ENCODE measurements at places on chromosomes 12 and 14.

DNA sequence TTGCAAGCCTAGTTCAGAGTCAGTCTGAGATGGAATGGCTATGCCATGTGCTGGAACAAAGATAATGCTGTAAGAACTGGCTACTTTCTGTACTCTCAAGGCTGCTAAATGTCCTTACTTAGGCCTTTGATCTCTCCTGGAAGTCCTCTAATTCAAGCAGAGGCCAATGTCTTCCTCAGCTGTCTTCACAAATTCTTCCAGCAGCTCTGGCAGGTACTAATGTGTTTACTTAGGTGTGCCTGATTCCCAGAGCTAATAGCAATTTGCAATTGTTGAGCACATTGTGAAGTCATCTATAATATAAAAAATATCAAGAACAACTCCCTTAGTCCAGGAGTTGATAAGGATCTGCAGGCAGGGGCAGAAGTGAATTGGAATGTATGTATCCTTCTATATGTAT lies 3.8 kb upstream of the MYF5 start:
- DNase-seq = no peak

DNA sequence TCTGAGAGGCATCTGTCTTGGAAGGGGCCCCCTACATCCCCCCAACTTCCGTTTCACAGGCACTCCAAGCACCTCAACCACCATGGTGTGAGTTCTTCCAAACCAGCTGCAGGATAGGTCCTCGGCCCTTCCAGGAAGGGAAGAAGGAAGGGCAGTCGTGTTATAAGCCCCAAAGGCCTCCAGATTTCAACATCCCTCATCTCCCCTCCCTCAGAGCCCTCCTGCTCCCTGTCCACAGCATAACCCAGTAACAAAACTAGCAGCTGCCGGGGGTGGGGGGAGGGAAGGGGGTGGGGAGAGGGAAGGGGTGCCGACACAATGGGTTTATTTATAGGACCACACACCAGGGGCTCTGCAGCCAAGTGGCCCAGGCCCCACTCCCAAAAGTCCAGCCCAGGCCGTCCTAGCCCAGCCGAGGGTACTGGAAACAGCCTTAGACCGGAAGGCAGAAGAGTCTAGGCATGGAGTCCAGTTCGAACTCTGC lies 18.3 kb downstream of the NCKAP5L start:
- no peak for DNase-seq

- DNase-seq = no peak
Measured at GRCh38 chr12:78914859-78915331, 50.3 kb downstream of the SYT1 start.

- no peak for DNase-seq
Measured at GRCh38 chr14:96519970-96520369, 17.8 kb downstream of the PAPOLA start.

- DNase-seq = no peak
Measured at GRCh38 chr14:31297701-31298344, 90.2 kb upstream of the HECTD1 start.

DNA sequence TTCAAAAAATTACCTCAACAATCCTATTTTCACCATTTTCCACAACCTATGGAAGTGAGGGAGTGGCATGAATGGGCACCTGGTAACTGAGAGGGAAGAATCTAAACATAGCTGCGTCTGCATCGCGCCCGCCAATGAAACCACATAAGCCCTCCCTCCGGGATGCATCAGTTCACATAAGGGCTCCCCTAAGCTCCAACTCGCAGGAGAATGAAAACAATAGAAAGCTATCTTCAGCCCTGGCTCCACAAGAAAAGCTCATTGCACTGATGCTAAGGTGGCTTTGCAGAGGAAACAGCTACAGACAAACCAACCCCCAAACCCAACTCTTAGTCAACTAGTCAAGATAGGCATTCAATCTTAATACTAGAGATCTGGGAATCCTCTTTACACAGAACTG lies 173.3 kb downstream of the FOXN3 start:
- no peak for DNase-seq

DNA sequence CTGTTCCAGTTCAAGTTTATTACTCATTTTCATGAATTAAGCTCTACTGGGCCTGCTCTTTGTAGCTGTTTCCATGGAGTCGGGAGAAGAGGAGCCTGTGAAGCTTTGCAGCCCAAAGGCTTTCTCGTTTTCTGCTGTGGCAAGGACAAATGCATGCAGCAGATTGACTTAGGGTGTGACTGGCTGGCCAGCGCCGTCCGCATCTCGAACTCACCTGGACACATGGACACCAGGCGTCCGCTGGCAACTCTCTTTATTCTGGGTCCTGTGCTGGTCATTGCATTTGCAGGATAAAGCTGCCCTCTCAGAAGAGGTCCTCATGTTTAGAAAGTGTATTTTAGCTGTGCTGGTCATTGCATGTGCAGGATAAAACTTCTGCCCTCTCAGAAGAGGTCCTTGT lies 350.4 kb downstream of the TMEM121 start:
- no peak for DNase-seq

DNA sequence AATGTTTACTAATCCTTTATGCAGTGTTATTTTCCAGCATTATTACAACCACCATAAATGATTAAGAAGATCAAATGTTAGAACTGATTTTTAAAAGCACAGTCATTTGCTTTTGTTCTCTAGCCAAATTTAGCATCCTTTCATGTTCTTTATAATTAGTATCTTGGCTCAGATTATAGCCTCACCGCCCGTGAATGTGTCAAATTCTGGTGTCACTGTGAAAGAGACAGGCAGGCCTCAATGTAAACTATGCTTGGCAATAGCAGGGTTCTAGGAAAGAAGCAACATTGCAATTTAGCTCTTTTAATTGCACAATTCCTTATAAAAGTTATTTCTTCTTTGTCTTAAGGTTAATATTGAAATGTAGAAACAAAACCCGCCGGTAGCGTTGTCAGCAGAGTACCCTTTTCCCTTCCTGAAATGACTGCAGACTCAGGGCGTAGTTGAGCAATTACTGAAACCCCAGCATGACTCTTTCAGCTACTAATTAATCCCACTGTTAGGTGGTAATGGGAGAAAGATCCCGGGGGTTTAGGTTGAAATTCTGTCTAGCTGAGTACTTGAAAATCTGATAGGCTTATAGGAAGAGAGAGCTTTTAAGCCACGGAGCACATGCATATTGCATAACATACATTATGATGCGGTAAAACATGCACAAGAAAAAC lies 1600.5 kb upstream of the SEL1L start:
- no peak for DNase-seq

- peak; percentile 15 for DNase-seq
Measured at GRCh38 chr12:15933751-15934150, 22.6 kb downstream of the DERA start.

DNA sequence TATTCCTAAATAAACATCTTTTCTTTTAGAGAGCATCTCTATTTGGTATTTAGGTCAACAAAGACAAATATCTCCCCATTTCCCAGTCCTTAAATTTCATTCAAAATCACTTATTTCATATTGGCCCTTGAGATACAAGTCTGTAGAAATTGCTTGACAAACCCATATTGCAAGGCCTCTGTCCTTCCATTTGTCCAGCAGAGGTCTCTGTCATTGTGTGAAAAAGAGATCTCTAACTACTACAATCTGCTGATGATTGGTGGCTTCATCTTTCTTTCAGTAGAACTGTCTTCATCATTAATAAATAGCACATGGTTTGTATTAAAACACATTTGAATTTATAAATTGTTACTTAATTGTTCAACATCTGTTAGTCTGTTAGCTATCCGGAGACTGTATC lies 252.6 kb downstream of the ACSS3 start:
- no peak for DNase-seq

GRCh38 chr12:54051026-54051842 lies 2.4 kb upstream of the HOXC4 start:
- DNase-seq = no peak

DNA sequence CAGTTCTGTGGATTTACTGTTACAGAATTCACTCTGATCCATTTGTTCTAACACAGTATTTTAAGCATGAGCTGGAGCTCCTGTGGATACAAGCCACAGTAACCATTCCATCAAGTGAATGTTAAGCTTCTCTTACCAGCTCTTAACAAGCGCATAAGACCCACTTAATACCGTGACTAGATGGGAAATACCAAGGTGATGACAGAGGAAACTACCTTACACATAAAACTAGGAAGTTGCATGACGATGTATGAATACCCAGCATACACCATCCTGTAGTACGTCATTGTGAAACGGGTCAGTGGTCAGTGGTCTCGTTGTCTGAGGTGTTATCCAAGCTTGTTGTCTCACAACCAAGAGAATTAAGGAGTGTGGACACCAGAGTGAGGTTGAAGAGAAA lies 2.0 kb upstream of the GALC start:
- DNase-seq = no peak

- DNase-seq = no peak
Measured at GRCh38 chr12:50955697-50956096, 3.4 kb downstream of the HIGD1C start.

DNA sequence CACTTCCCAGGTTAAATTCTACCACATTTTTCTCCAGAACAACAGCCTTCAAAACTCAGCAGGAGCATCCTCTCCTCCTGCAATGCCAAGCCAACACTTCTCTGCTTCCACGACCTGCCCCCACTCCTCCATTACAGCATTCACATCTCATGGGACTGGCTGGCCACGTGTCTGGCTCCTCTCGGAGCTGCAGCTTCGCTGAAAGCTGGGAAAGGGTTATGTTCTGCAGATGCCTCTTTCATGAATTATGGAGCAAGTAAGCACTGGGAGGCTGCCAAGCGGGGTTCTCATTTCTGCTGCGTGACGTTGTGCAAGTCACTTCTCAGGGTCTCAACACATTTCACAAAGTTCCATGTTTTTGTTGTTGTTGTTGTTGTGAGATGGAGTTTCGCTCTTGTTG lies 142.2 kb upstream of the RFLNA start:
- DNase-seq = peak; percentile 10

GRCh38 chr14:79246173-79246572 lies 965.1 kb downstream of the DIO2 start:
- DNase-seq = no peak

DNA sequence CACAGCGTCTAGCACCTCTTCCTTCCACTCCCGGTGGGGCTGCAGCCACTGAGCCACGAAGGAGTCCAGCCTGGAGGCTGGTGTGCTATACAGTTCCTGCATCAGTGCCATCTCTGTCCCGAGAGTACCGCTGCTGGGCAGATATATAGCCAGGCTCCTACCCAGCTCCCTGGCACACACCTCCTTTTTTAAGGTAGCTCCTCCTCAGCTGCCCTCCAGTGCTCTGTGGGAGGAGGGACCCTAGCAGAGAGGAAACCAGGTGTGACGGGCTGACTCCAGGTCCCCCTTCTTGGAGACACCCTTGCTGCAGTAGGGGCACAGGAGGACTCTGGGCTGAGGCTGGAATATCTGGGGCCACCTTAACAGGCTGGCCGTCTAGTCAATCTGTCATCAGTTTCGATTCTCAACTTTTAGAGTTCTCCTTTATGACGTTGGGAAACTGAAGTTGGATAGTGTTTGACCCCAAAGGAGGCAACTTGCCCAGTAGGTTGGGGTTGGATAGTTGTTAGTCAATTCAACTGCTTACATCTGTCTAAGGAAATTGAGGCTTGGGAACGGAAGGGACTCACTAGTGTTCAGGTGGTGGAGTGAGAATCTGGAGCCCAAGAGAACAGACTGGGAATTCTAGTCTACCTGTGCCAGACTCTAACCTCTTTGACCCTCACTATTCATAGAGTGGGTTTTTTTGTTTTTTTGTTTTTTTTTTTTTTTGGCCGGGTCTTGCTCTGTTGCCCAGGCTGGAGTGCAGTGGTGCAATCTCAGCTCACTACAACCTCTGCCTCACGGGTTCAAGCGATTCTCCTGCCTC lies at the start of gene OASL:
OASL (minus strand) TSS at position 386 of the 808 bp plus-strand sequence; CDS start at position 111, 275 bp downstream.
- DNase-seq = peak; percentile 43

GRCh38 chr12:2540535-2540941 lies 254.2 kb upstream of the FKBP4 start:
- no peak for DNase-seq

GRCh38 chr12:1918884-1919236 lies 408 bp upstream of the CACNA2D4 start:
- no peak for DNase-seq

DNA sequence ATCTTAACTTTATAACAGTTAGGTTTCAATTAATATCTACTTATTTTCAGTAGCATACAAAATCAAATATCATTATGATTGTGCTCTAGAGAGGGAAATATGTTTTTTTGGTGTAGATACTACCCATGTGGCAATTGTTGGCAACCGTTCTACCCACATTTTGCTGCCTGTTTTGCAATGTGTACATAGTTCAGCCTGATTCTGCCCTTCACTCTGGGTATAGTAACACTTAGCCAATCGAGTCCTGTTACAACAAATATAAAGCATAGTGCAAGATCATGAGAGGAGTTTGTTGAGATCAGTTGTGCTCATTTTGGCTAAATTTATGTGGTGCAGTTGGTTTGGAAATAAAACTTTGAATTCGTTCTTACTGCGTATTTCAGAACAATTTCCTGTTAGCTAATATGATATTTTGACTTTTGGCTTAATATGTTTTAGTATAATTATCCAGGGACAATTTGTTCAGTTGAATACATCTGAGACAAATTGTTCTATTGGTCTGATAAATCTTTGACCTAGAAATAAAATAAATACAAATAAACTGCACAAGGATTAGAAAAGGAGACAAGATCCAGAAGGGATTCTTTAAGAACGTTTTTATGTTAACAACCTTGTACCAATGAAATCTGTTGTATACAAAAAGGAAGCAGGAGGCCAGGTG lies 76.9 kb downstream of the ATF7IP start:
- DNase-seq = no peak

DNA sequence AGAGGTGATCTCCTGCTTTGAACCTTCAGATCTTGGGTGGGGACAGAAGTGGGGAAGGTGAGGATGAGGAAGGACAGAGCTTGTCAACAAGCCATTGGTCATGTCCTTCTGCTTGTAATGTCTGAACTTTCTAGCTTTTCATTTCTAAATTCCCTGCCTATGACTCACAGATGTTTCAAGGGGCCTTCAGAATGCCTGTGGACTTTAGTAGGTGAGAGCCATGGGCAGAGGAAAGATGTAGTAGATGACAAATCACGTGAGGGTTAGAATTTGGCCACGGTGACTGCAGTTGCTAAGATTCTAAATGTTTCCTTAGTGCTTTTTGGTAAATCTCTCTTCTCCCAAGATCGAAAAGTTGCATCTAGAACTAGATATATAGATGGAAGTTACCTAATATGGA lies 18.7 kb upstream of the CREBL2 start:
- peak; percentile 11 for DNase-seq

- DNase-seq = no peak
Measured at GRCh38 chr14:75667099-75667765, 6.2 kb downstream of the TTLL5 start.
